H1 (cell line): ENCODE measurements at places on chromosomes 6 and 20. TPM values are rescaled to one million over a fixed set of nuclear protein-coding genes. Genes with fewer than 3 reads are reported as not detected.

PROKR2 gene
- 2.6 and 3.3 TPM in 2 replicates for total RNA-seq

UST gene
- total RNA-seq, result 31.9 and 34.5 TPM in 2 replicates

DNA sequence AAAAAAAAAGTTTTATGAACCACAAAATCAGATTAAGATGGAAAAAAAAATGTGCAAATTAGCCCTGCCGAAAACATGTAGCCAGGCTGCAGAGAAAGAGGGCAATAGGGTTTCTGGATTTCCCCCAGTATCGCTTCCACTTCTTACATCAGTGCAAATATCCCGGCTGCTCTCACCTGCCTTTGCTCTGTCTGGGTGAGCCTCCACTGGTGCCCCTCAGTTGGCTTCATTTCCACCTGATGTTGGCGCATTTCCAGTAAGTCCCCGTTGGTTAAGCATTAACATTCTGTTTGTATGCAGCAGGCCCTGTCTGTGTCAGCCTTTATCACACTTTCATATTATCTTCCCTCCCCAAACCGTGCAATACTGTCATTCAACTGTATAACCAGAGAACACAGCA, 215.1 kb downstream of the CBLN4 start:
- no peaks in the 10 kb centered on the region for H3K27me3 ChIP-seq
- H3K4me3 ChIP-seq, result no peak overlapping the region
- H3K36me3 ChIP-seq, result no peaks in the 10 kb centered on the region
- H3K4me1 ChIP-seq, result no peaks in the 10 kb centered on the region
- no peak overlapping the region for H3K27ac ChIP-seq
- no peak for DNase-seq

DNA sequence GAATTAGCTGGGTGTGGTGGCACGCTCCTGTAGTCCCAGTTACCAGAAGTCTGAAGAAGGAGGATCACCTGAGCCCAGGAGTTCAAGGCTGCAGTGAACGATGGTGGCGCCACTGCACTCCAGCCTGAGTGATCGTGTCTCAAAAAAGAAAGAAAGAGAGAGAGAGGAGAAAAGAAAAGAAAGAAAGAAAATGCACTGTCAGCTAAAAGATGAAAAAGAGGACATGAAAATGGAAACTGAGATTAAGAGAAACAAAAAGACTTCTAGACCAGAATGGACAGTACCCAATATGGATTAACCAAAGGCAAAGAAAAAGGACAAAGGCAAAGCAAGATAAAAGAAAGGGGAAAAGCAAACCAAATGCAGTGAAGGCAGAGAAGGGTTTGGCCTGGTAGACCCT, 9.0 kb upstream of the RALGAPA2 start:
- peaks cover 1% of the 10 kb centered on the region for H3K27me3 ChIP-seq
- DNase-seq, result no peak
- H3K27ac ChIP-seq, result no peak overlapping the region
- H3K36me3 ChIP-seq, result no peaks in the 10 kb centered on the region
- no peaks in the 10 kb centered on the region for H3K4me1 ChIP-seq

- H3K27ac ChIP-seq, result no peak overlapping the region
- no peaks in the 10 kb centered on the region for H3K36me3 ChIP-seq
- no peaks in the 10 kb centered on the region for H3K27me3 ChIP-seq
- no peaks in the 10 kb centered on the region for H3K4me1 ChIP-seq
These were observed 4.5 kb upstream of the DEFB119 start for GRCh38 chr20:31394900-31395299.

TEAD3 gene
- total RNA-seq, result 27.0 and 28.7 TPM in 2 replicates

GRCh38 chr20:57420571-57421252, 29.5 kb downstream of the RBM38 start:
- no peaks in the 10 kb centered on the region for H3K36me3 ChIP-seq
- no peak overlapping the region for H3K27ac ChIP-seq
- no peak for DNase-seq
- H3K4me1 ChIP-seq, result peaks cover 7% of the 10 kb centered on the region; the same call in 1 of the 2 replicates

- no peak overlapping the region for H3K4me3 ChIP-seq
- H3K27ac ChIP-seq, result no peak overlapping the region
- no peaks in the 10 kb centered on the region for H3K27me3 ChIP-seq
- no peak for DNase-seq
- no peaks in the 10 kb centered on the region for H3K36me3 ChIP-seq
These were observed 27.7 kb downstream of the ALDH5A1 start for GRCh38 chr6:24522228-24523176.

MATN4 gene
- total RNA-seq, result 4.0 and 4.4 TPM in 2 replicates

DNA sequence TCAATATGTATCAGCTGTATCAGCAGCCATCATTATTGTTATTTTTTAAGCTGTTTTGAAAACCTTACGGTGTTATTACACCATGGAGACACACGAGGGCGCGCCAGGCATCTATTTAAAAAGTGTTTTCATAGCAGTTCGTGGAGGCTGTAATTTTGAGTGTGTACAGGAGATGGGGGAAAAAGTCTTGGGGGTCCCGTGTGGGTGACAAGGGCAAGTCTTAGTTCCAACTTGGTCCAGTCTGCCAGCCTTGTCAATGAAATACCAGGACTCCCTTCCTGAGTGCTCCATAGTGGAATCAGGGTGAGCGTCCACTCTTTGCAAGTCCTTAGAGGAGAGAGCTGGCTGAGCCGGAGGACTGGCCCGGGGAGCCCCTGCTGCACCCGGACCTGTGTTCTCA, 43.3 kb downstream of the SLC2A10 start:
- no peak overlapping the region for H3K27ac ChIP-seq
- H3K27me3 ChIP-seq, result no peaks in the 10 kb centered on the region
- no peaks in the 10 kb centered on the region for H3K4me1 ChIP-seq
- DNase-seq, result peak; percentile 80

- DNase-seq, result no peak
- H3K27me3 ChIP-seq, result no peaks in the 10 kb centered on the region
- H3K27ac ChIP-seq, result no peak overlapping the region
- no peaks in the 10 kb centered on the region for H3K36me3 ChIP-seq
These were observed 88.9 kb upstream of the ECI2 start for GRCh38 chr6:4224067-4224978.

GRCh38 chr6:113989675-113990074, 18.7 kb upstream of the HDAC2 start:
- H3K36me3 ChIP-seq, result no peaks in the 10 kb centered on the region
- H3K4me1 ChIP-seq, result no peaks in the 10 kb centered on the region
- H3K27ac ChIP-seq, result no peak overlapping the region

GRCh38 chr20:36252511-36252910, 16.2 kb downstream of the AAR2 start:
- no peaks in the 10 kb centered on the region for H3K4me1 ChIP-seq
- no peak overlapping the region; the same call in 1 of the 2 replicates for H3K27ac ChIP-seq
- no peak overlapping the region for H3K4me3 ChIP-seq
- no peaks in the 10 kb centered on the region for H3K27me3 ChIP-seq

DNA sequence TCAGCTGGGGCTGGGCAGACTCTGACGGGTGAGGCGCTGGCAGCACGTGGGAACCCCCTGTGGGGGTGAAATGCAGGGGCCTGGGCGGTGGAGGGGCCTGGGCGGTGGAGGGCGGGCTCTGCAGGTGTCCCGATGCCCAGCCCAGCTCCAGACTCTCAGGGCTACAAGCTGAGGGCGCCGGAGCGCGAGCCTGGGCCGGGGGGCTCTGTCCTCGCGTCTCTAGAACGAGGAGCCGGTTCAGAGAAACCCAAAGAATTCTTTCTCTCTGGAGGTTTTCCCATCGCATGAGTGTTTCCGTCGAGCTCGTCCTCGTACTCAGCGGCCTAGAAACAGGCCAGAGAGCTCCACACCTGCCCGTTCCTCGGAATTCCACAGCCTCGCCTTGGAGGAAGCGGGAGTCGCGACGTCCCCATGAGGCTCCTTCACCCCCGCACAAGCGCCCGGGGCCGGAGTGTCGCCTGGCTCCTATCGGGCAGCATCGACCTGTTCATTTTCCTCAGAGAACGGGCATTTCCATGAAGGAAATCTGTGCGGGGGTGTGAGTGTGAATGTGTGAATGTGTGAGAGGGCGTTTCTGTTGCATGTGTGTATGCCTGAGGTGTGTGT, 76.9 kb downstream of the SMOC2 start:
- H3K4me3 ChIP-seq, result no peak overlapping the region
- no peaks in the 10 kb centered on the region for H3K4me1 ChIP-seq
- H3K36me3 ChIP-seq, result no peaks in the 10 kb centered on the region
- no peaks in the 10 kb centered on the region for H3K27me3 ChIP-seq
- no peak overlapping the region for H3K27ac ChIP-seq

EEF1E1 gene
- total RNA-seq, result 96.8 and 97.2 TPM in 2 replicates

DNA sequence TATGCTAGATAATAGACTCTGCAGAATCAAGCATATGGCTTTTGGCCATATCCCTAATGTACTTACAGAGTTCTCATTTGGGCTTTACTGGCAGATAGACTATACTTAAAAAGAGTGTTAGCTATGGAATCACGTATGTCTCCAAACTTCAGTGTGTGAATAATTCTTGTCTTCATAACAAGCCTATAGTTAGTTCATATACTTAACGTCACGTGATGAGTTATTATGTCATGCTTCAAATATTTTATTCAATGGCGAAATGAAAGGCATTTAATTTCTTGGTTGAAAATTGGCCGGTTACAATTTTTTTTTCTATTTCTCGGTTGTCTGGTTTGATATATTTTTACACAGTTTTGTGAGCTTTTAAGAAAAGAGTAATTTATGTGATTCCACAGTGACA, 62.7 kb downstream of the MEI4 start:
- H3K27me3 ChIP-seq, result no peaks in the 10 kb centered on the region
- no peak overlapping the region for H3K4me3 ChIP-seq
- no peaks in the 10 kb centered on the region for H3K4me1 ChIP-seq
